ENCODE measurements at places on chromosomes 16 and 17.

- DNase-seq, result no peak
Observed at GRCh38 chr17:66491213-66491612, 188.8 kb downstream of the PRKCA start.

GRCh38 chr16:87384162-87384874 is 742 bp upstream of the FBXO31 start:
- DNase-seq, result no peak

GRCh38 chr16:74465851-74466685 is 44.8 kb upstream of the CLEC18B start:
- no peak for DNase-seq

GRCh38 chr16:88783391-88784073 is 1.5 kb downstream of the PIEZO1 start:
- DNase-seq, result no peak

GRCh38 chr17:41343029-41343428 is 7.6 kb downstream of the KRT33A start:
- no peak for DNase-seq

GRCh38 chr17:72609501-72609900 is 483.0 kb downstream of the SLC39A11 start:
- DNase-seq, result no peak

DNA sequence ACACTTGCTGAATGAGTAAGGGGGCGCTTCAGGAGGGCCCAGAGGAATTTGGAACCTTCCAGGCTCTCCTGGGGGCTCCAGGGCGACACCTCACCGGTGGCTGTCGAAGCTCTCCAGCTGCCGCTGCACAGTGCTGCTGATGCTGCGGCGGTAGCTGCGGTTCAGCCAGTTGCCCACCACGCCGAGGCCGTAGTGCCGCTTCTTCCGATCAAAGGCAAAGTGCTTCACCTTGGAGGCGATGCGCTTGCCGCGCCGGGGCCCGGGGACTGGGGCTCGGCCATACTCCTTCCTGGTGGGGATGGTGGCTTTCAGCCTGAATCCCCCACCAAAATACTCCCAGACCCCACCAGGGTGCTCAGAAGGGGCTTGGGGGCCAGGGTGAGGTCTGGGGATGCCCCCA is 9.3 kb downstream of the AANAT start:
- no peak for DNase-seq

- DNase-seq, result no peak
Observed at GRCh38 chr16:29898135-29898803, 1.1 kb downstream of the SEZ6L2 start.

- no peak for DNase-seq
Observed at GRCh38 chr17:80475910-80476876, at the start of gene NPTX1. TSS of gene NPTX1 (minus strand) at chr17:80476607. CDS start at chr17:80476446, 161 bp downstream.

DNA sequence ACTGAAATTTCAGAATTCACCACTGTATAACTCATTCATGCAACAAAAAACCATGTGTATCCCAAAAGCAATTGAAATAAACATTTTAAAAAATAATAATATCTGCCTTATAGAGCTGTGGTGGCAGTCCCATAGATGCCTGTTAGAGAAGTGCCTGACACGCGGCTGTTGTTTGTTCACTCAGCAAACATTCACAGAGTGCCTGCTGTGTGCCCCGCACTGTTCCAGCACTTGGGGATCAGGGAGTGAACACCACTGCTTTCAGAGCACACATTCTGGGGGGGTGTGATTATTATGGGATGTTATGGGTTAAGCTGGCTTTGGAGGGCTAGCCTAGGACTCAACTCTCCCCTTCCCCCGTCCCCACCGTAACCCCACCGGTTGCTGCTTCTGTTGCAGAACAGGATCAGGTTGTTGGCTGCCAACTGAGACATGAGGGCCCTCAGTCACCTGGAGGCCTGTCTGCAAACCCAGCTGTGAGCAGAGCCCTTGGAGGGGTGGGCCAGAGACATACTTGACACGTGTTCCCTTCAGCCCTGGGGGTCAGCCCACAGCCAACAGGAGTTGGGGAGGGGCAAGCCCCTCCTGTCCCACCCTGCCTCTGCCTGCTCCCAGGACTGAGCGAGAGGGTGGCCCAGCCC is 103.3 kb upstream of the CIBAR2 start:
- DNase-seq, result no peak

DNA sequence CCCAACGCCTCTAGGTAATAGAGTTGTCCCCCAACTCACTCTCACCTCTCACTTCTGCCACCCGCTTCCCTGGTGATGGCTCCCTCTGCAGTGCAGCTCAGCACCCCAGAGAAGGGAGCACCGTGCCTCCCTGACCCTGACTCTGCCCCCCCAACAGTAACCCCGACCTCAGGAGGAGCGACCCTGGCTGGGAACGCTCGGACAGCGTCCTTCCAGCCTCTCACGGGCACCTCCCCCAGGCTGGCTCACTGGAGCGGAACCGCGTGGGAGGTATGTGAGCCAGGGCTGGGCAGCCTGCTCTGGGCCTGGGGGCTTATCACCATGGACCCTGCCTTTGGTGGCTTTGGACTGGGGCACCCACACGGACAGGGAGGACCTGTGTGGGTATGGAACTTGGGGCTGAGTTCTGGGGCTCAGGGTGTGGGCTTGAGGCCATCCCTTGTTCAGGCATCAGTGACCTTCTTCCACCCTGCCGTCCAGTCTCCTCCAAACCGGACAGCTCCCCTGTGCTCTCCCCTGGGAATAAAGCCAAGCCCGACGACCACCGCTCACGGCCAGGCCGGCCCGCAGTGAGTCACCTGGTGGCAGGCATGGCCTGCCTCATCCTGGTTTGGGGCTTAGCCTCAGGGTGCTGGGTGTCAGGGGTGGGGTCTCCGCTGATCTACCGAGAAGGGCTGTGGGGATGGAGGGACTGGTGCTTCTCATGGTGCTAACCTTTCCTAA is 6.7 kb upstream of the C17orf107 start:
- DNase-seq, result no peak

- DNase-seq, result no peak
Observed at GRCh38 chr17:4162321-4162720, 19.3 kb downstream of the CYB5D2 start.

GRCh38 chr17:34386697-34387550 is 23.9 kb upstream of the CCL1 start:
- DNase-seq, result no peak

DNA sequence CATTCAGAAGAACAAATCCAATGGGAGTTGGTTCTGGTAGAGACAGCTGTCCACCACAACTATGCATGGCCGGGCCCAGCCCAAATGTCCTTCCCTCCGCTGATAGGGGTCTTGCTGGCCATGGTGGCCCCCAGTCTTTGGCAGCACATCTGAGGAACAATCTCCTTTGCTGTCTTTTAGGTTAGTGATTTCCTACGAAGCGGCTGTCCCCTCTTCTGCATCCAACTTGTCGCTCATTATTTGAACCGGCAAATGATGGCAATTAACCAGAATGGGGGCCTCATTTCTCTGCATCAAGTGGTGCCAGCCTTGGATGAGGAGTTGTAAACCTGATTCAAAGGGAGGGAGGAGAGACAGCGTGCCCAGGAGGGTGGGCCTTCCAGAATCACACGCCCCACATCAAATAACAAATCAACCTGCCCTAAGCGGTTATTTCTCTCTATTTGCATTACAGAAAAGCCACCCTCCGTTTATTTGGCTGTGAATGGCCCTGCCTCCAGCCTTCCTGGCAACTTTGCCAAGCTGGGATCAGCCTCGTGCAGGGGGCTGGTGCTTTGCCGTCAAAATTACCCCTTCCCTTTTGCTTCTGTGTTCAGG is 156.5 kb downstream of the RGS9 start:
- DNase-seq, result no peak

- DNase-seq, result no peak
Observed at GRCh38 chr16:27237219-27238015, 31.2 kb downstream of the NSMCE1 start.

- DNase-seq, result no peak
Observed at GRCh38 chr17:11458279-11458678, 140.0 kb upstream of the DNAH9 start.

DNA sequence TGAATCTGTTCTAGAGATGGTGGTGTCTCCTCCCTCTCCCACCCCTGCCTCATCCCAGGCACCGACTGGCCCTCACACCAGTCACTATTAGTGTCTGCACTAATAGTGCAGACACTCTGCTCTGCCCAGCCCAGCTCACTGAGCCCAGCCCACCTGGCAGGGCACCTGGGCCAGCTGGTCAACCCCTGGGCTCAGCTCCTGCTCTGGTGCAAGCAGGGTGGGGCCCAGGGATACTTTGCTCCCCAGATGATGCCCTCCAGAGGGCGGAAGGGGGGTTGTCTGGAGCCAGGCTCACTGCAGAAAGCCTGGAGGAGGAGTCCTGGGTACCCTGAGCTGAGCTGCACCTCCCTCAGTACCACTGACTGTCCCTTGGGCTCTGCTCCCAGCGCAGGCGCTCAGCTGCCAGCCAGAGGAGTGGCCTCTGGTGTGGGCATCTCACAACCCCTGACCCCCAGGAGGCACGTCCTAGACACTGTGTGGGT is 14.5 kb downstream of the RAB11FIP4 start:
- DNase-seq, result no peak

GRCh38 chr17:74386386-74386785 is 19.1 kb downstream of the GPR142 start:
- no peak for DNase-seq

DNA sequence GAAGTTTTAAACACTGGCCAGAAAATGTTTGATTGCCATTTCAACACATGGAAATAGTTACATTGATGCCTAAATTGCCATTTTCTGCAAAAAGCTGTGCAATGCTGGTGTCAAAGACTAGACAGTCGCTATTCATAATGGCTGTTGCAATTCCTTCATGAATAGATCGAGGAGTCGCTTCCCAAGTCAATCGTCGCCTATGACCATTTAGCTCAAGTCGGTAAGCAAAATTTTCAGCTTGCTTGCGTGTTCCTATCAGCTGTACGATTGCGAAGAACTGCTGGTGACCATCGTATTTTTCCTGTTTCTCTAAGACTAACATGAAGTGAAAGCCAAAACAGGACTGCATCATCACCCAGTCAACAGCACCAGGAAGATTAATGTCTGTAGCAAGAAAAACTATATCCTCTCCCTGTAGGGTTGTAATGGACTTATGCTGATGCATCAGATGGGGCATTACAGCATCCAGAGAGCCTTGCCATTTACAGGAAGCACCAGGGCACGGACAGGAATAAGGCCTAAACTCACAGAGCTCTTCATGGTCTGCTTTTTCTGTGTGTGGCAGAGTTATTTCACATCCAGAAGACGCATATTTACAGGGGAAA is 23.6 kb downstream of the SIAH1 start:
- no peak for DNase-seq

DNA sequence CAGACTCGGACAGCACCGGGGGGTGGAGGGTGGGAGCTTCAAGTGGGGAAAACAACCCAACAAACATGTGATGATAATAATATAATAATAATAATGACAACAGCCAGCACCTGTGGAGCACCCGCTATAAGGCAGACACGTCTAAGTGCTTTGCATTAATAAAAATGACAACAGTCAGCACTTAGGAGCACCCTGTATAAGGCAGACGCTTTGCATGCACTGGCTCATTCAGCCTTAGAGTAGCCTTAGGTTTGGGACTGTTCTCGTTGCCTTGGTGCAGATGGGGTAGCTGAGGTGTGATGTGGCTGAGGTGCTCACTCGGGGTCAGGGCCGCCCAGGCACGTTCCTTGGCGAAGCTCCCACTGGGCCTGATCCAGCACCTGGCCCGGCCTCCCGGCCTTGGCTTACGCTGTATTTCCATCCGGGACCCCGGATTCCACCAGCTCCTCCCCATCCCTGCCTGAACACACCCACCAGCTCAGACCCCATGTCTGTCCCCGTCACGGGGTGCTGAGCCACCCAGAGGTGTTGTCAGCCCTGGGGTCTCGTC is 144.0 kb upstream of the CIBAR2 start:
- DNase-seq, result no peak

- no peak for DNase-seq
Observed at GRCh38 chr16:8107296-8107695, 483.0 kb downstream of the TMEM114 start.

DNA sequence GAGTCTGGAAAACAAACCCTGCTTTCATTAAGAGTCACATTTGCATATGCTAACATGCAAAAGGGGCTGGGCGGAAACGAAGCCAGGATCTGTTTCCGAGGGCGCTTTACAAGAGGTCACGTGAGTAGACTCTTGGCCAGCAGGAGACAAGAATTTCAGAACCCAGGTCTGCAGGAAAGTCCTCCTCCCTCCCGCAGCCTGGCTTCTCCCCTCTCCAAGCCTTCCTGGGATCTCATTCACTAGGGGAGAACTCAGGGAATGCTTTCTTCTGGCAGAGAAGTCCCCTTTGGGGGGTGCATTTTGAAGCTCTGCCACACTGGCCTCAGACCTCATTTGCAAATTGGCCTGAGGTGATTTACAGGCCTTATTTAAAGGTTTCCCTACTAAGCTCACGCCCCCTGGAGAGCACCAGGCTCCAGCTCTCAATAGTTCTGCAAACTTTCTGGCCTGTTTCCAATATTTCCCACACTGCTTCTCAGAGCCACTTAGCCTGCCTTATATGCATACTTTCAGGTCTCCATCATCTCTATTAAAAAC is 57.2 kb upstream of the CACNG5 start:
- no peak for DNase-seq

DNA sequence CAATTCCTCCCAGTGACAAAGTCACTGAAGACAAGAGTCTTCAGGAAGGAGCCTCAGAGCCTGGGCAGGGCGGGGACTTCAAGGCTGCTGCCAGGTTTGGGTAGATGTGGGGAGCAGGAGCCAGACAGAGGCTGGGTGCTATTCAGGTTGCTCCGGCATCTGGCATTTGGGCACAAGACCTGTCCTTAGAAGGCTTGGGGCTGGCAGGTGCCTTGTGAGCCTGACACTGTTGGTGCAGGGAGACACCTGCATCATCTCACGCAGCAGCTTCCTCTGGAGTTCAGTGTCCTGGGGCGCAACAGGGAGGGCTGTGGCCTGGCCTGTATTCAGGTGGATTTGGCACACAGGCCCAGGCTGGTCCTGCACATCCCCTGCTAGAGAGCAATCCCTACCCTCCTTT is 65.0 kb downstream of the MPRIP start:
- DNase-seq, result no peak

DNA sequence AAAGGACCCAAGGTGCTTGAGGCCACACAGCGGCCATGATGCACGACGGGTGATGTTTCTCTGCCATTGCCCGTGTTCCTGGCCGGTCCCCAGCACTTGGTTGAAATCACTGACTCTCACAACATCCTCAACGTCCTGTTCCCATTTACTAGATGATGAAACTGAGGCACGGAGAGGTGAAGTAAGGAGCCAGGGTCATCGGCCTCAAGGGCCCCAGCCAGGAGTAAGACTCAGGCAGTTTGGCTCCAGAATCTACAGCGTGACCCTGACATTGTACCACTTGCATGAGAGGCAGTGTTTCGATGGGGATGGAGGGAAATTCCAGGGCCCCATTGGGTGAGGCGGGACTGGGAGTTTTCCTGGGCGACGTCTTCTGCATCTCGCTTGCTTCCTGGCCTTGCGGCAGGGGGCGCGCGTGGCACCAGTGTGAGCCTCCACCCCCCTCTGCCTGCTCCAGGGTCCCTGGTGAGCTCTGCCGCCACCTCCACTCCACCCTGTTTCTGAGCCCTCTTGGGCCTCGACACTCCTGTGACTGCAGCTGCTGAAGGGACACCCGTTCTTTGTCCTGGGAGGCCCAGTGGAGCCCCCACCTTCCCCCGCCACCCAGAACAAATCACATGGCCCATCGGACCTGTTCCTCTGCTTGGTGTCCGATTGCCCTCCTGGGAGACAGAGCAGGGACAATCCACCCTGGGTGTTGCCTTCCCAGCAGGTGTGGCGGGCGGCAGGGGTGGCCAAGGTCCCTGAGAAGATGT is 133.0 kb upstream of the GSE1 start:
- DNase-seq, result no peak

Measured in NCI-H1105 (cell line).